ENCODE measurements at places on chromosomes 1 and 21.

DNA sequence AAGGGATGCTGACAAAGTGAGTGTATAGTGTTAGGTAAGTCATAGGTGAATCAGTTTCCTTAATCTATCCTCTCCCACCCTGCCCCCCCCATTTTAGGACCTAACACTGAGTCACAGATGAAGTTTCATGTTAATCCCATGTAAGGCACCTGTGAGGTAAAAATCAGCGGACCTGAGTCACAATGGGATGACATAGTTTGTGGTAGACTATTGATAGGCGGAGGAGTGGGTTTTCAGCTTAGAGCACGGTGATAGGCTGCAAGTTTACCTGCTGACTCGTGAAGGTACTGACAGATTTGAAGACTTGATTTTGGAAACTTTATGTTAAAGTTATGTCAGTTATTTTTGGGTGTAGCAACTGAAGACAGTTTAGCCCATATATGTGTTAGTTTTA lies 1.7 kb downstream of the TOR1AIP1 start:
- DNase-seq: no peak

GRCh38 chr1:179770887-179771502 lies 27.9 kb downstream of the FAM163A start:
- no peak for DNase-seq

GRCh38 chr21:44590311-44590721 lies 2.0 kb downstream of the KRTAP10-6 start:
- no peak for DNase-seq

DNA sequence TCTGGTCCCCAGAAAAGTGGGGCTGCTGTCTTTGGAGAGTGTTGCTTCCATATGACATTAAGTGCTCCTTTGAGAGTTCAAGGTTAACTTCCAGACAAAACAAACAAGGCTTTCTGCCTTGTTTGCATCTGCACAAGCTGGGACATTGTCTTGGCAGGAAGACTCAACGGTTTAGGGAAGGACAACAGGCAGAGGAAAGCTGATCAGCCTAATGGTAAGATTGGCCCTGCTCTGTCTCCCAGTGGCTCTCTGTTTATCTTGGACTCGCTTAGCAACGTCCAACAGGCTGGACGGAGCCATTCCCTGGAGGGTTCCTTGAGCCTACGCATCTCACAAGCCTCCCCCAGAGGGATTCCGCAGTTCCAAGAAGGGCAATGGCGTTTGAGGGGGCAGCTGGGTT lies 62.2 kb upstream of the SLC44A3 start:
- DNase-seq: no peak

DNA sequence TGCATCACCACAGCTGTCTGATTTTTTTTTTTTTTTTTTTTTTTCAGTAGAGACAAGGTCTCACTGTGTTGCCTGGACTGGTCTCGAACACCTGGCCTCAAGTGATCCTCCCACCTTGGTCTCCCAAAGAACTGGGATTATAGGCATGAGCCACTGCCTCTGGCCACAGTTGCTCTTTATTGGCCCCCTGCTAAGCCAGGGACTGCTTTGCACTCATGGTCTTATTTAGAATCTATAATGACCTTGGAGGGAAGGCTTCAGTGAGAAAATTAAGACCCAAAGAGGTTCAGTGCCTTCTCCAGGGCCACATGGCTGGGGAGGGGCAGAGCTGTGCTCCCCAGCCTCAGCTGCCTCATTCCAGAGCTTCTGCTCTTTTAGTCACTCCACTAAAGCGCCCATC lies 84.9 kb downstream of the PTPRU start:
- DNase-seq: no peak

All from posterior cingulate gyrus (tissue), 11 donors.